Stimulated activated CD4-positive, alpha-beta T cell treated with anti-CD3 and anti-CD28 coated beads, Interleukin-2, amount 100 ng/mL, for 48 hours (primary cell): ENCODE measurements at places on chromosomes 12 and 14.

GRCh38 chr14:52918486-52918885 is 32.4 kb downstream of the FERMT2 start:
- DNase-seq, result no peak

GRCh38 chr12:460261-461230 is 807 bp downstream of the B4GALNT3 start:
- DNase-seq, result peak; percentile 27

DNA sequence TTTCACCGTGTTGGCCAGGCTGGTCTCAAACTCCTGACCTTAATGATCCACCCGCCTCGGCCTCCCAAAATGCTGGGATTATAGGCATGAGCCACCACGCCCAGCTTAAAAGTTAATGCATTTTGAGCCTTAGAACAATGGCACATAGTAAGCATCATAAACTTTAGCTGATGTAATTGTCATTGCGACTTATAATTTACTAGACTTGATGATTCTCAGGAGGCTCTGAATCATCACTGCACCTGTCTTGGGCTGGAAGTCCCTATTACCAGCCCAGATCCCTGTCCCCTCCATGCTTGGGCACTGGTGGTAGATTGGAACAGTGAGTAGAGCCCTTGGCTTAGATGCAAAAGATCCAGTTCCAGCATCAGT is 26.1 kb downstream of the KMT5A start:
- no peak for DNase-seq

GRCh38 chr12:27382171-27382795 is 49.6 kb downstream of the BMAL2 start:
- no peak for DNase-seq
